ENCODE measurements at places on chromosomes 6 and 20.

DNA sequence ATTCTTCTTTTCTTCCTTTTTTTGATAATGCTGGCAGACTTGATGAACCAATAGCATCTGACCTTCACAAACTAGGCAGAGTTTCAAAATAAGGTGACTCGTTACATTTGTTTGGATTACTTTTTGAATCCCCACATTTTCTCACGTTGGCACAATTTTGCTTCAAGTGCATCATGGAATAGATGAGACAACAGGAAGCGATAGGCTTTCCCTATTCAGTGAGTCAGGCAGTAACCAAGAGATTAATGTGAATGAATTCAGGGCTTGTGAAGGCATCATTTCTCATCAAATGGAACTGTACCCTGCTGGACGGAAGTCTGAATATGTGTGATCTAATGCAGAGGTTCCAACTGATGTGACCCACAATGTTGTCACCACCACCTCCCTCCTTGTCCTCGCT is 10.7 kb downstream of the RFPL4B start:
- DNase-seq = peak; percentile 64

GRCh38 chr20:58788896-58789544 is 61.7 kb downstream of the GNAS-AS1 start:
- DNase-seq = no peak

- no peak for DNase-seq
Observed at GRCh38 chr6:3902871-3903648, 53.9 kb downstream of the FAM50B start.

GRCh38 chr20:41110930-41111577 is 26.3 kb upstream of the PLCG1 start:
- DNase-seq = no peak

GRCh38 chr6:43082806-43083655 is 6.9 kb downstream of the PTK7 start:
- DNase-seq = no peak

DNA sequence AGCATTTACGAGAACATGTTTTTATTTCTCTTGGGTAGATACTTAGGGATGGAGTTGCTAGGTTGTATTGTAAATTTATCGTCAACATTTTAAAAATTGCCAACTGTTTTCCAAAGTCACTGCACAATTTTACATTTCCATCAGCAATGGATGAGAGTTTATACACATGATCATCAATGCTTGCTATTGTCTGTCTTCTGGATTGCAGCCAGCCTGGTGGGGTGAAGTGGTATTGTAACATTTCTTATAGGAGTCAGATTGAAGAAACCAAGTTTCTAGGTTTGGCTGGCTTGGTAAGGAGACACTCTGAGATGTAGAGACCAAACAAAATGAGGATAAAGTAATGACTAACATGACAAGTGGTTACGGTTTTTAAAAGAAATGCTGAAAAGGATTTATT is 57.1 kb upstream of the HDDC2 start:
- no peak for DNase-seq

DNA sequence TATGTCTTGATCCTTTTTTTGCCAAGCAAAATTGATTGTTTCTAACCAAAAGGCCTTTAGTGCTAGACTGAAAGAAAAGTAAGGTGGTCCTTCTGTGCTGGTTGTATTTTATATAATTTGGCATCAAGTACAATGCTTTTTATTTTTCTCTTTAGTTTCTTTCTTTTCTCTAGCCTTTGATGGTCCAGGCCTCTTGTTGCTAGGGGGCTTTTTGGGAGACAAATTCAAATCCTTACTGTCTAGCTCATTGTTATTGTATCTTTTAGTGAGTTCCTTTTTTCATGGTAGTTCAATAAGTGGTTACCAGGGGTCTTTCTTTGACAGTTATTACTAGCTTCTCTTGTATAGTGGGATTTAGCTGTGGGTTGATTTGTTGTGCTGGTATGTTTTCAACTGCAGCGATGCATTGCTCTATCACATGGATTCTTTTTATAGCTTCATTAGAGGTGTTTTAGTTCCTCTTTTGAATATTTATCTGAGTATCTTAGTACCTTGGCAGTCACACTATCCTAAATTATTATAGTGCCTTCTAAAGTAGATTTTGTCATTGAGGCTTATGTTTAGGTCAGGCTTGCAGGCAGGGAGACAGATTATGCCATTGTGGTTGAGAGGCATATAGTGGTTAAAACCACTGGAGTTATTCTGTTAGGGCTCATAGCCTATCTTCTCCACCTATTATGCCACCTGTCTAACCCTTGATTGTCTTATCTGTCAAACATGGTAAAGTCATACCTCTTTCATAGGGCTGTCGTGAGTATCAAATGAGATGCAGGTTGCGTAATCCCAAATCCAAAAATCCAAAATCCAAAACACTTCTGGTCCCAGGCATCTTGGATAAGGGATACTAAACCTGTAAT is 49.5 kb downstream of the KCNS1 start:
- no peak for DNase-seq

DNA sequence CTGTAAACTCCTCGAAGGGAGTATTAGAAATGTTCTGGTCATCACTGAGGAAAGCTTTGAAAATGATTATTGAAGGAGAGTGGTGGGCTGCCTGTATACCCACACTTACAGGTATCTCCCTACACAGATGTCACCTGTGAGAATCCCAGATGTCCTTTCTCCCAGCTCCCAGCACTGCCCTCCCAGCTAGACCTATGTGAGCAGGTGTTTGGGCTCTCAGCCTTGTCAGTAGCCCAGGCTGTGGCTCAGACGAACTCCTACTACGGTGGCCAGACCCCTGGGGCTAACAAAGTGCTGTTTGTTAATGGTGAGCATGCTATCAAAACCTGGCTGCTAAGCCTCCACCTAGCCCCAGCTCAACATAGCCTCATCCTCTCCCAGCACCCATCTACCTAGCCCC is 7.1 kb downstream of the PRSS16 start:
- no peak for DNase-seq

GRCh38 chr20:16363506-16364319 is 209.5 kb downstream of the KIF16B start:
- DNase-seq = no peak

GRCh38 chr6:144411531-144412165 is 126.5 kb downstream of the UTRN start:
- peak; percentile 22 for DNase-seq

DNA sequence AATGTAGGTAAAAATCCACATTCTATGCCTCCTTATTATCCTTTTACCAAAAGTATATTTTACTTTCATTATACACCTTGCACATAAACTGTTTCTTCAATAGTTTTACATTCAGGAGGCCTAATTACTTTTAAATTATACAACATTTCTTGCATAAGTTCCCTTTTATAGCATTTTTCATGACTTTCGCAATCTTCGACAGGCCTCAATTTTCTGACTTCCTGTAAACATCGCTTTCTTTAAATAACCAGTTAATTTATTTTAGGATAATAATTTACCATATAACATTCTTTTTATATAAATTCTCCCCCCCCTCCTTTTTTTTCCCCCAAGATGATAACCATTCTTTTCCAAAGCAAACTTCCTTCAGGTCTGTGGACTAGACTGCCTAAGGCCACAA is 9.2 kb downstream of the SLC35A1 start:
- no peak for DNase-seq

- DNase-seq = no peak
Observed at GRCh38 chr6:169961772-169962561, 210.5 kb downstream of the ERMARD start.

GRCh38 chr20:61443443-61444126 is 191.5 kb downstream of the CDH4 start:
- DNase-seq = no peak

DNA sequence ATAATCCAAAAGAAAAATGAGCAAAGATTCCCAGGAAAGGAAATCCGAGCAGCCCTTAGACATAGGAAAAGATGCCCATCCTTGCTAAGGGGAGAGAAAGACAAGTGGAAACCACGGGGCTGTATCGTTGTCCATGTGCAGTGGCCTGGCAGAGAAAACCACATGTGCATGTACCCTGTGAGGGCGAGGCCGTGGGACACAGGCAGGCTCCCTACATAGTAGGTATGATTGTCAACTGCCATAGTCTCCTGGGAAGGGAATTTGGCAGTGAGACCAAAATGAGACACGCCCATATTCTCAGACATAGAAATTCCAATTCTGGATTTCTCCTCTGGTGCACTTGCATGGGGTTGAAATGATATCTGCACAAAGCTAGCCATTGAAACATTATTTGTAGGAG is 169.7 kb upstream of the SALL4 start:
- no peak for DNase-seq

- peak; percentile 44 for DNase-seq
Observed at GRCh38 chr6:42766163-42766670, 15.6 kb upstream of the BICRAL start.

GRCh38 chr6:37456126-37456525 is 23.1 kb downstream of the CMTR1 start:
- peak; percentile 90 for DNase-seq

Measured in AG08395 (cell line).